Islet precursor cell (in vitro differentiated cells): ENCODE measurements at places on chromosomes 1 and 21.

GRCh38 chr1:21141030-21141429 is 35.7 kb downstream of the EIF4G3 start:
- no peak for DNase-seq

- peak; percentile 90 for DNase-seq
Observed at GRCh38 chr1:201385299-201385891, 7.9 kb upstream of the TNNT2 start.

DNA sequence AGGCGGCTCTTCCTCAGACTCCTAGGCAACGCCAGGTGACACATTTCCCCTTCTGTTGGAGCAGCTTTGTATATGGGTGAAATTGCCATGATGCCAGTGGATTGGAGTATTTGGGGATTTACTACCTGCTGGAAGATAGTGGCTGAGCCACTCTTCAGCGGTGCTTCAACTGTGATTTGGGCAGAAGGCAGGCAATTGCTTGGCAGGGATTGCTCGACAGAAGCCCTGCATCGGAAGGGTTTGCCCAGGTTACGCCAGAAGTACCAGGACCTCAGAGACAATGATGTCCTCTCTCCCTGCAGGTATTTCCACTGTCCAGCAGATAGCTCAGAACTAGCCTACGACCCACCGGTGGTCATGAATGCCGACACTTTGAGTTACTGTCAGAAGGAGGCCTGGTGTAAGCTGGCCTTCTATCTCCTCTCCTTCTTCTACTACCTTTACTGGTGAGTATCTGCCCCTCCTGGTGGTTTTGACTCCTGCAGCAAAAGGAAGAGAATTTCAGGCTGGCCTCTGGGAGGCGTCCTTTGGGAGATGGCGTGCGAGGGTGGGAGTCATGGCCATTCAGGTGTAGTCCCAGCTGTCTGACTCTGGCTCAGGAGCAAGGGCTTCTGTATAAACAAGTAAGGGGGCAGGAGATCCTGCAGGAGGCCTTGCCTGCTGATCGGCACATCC is 118.3 kb downstream of the CNIH3 start:
- DNase-seq: no peak

GRCh38 chr1:212482637-212483441 is 50.1 kb downstream of the NENF start:
- no peak for DNase-seq

GRCh38 chr1:20321573-20321972 is 30.9 kb downstream of the VWA5B1 start:
- no peak for DNase-seq

DNA sequence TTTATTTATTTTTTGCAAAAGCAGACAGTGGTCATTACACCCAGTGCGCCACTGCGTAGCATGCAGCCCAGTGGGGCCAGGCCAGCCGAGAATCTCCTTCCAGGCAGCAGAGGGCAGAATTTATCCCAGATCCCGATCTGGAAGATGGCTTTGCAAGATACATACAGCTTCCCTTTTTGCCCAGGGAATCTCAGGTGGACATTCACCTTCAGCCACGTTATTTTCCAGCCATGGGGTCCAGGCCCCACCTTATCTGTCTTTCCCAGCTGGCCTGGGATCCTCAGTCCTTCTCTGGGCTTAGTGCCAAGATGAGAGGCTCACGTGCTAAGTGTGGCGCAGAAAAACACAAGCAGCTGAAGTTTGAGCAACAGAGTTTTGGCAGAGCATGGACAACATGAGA is 123.6 kb downstream of the AJAP1 start:
- peak; percentile 69 for DNase-seq

- DNase-seq: no peak
Observed at GRCh38 chr1:237211540-237211939, 169.6 kb downstream of the RYR2 start.

DNA sequence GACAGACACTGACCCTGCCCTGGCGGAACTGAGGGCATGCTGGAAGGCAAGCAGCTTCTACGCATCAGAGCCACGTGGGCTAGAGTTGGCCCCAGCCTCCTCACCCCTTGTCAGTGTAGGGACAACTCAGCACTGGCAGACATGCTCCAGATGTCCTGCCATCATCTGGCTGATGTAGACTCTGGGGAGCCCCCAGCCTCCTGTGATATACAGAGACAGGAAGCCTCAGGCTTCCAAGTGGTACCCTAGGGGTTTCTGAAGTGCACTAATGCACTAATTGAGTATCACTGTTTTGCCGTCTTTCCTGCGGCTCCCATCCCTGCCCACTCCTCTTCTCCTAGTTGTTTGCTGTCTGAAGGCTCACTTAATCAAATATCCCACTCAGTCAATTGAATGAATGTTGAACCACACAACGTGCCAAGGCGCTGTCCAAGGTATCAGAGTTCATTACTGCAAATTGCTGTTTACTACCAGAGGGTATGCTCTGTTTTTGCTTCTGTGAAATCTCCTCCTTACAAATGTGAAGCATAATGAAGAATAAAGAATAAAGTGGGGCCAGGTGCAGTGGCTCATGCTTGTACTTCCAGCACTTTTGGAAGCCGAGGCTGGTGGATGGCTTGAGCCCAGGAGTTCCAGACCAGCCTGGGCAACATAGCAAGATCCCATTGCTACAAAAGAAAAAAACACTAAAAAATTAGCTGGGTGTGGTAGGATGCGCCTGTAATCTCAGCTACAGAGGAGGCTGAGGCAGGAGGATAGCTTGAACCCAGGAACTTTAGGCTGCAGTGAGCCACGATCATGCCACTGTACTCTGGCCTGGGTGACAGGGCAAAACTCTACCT is 76.4 kb upstream of the ZBTB18 start:
- no peak for DNase-seq

- no peak for DNase-seq
Observed at GRCh38 chr21:38908537-38908936, 102.8 kb downstream of the ETS2 start.

GRCh38 chr1:27116697-27117096 is 38.2 kb downstream of the SLC9A1 start:
- DNase-seq: no peak

DNA sequence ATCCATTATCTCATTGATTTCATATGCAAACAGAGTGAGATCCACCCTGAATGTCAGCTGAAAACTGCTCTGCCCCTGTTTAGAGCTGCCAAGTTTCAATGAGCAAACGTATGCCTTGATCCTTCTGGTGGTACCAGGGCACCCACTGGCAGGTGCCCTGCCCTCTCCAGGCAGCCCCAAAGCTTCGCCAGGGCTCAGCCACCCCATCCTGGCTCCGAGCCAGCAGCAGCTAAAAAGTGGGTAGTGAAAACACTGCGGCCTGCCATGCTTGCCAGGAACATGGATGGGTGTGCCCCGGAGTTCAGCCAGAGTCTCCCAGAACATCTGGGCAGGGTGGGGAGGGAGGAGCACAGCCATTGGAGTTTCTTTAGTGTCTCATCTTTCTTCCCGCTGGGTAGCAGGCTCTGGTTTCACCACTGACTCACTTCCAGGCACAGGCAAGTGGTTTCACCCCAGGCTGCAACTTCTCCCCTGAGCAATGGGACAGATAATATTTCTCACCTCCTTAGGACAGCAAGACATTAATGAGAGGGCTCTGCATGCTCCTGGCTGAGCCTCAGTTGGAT is 8.1 kb upstream of the LMX1A start:
- peak; percentile 51 for DNase-seq

GRCh38 chr1:18869847-18870594 is 10.6 kb upstream of the TAS1R2 start:
- no peak for DNase-seq

- DNase-seq: no peak
Observed at GRCh38 chr1:78543941-78544643, 53.3 kb downstream of the PTGFR start.

DNA sequence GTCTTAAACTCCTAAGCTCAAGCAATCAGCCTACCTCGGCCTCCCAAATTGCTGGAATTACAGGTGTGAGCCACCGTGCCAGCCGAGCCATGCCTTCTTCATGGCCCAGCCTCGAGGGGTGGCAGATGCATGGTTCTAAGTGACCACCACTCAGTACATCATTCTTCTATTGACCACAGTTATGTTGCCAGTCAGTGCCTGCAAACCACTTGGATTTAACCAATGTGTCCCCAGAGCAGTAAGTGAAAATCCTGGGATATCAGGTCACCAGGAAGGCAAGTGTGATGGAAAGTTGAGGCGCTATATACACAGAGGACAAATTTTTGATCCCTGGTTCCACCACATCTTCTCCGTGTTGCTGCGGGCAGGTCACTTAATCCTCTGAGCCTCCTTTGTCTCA is 37.0 kb upstream of the RD3 start:
- no peak for DNase-seq

GRCh38 chr1:91797164-91797563 is 88.8 kb downstream of the TGFBR3 start:
- DNase-seq: no peak

- no peak for DNase-seq
Observed at GRCh38 chr1:44792736-44793502, 4.9 kb upstream of the BEST4 start.

DNA sequence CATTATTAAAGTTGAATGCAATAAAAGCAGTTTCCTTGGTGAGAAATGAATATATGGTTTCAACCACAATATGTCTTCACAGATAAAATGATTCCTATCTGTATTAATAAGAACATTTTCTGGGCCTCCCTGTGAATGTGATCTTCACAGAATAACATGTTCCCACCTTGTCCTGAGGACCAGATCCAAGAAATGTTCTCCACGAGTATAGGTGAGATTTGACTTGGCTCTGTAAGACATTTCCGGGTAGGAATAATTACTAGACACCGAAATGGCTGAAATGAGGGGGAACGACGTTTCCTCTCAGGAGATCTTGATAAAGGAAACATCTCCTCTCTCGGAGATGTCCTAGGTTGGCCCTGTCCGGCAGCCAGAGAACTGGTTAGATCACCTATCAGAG is 61.4 kb downstream of the CLIC6 start:
- DNase-seq: no peak

GRCh38 chr1:106278716-106279115 is 777.8 kb upstream of the PRMT6 start:
- DNase-seq: peak; percentile 65

DNA sequence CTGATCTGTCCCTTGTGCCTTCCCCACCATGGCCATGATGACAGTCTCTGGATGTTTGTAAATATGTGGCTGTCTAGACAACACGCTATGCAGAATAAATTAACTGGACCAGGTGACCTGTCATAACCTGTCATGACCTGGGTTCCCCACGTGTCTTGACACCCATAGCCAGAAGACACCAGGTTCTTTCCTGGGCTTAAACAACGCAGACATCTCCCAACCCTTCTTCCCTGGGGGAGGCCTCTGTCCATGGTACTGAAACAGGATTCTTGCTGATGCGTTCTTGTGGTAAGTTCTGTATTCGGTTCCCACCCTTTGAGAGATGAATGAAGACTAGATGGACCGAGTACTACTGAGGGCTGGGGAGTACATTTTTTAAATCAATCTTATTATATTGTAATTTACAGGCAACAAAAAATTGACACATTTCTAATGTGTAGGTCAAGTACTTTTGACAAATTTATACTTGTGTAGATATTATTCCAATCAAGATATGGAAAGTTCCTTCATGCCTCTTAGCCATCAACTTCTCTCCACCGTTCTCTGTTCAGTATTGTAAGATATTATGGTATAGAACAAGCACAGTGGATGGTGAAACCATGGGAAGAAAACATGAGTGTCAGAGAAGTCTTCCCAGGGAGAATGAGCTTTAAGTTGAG is 738.8 kb downstream of the PTPRU start:
- peak; percentile 84 for DNase-seq

GRCh38 chr1:7967651-7968050 is 6.1 kb downstream of the PARK7 start:
- DNase-seq: no peak

DNA sequence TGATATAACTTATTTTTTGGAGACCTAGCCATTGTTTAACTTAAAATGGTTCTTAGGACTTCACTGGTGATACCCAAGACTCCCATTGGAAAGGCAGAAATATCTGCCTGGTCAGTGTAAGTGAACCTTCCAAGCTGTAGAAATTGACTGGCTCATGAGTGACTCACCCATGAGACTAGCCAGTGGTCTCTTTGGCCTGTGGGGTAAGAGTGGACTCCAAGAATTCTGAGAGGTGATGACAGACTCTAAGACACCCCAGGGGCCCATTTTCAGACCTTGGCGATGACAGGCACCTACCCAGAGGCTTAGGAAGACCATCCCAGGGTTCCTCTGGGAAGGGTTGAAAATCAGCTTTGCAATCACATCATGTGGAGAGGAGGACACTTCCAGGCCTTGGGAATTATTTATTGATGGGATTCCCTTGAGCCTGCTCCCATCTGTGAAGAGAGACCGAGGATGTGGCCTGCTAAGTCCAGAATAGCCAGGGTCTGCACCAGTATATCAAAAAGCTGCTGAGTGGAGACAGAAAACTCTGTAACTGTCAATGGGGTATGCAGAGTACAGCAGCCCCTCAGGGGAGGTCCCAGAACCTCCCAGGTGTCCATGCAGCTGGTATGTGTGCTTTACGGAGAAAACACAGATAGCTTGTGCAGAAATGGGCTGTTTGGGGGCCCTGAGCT is 78.9 kb downstream of the KAZN start:
- DNase-seq: no peak

DNA sequence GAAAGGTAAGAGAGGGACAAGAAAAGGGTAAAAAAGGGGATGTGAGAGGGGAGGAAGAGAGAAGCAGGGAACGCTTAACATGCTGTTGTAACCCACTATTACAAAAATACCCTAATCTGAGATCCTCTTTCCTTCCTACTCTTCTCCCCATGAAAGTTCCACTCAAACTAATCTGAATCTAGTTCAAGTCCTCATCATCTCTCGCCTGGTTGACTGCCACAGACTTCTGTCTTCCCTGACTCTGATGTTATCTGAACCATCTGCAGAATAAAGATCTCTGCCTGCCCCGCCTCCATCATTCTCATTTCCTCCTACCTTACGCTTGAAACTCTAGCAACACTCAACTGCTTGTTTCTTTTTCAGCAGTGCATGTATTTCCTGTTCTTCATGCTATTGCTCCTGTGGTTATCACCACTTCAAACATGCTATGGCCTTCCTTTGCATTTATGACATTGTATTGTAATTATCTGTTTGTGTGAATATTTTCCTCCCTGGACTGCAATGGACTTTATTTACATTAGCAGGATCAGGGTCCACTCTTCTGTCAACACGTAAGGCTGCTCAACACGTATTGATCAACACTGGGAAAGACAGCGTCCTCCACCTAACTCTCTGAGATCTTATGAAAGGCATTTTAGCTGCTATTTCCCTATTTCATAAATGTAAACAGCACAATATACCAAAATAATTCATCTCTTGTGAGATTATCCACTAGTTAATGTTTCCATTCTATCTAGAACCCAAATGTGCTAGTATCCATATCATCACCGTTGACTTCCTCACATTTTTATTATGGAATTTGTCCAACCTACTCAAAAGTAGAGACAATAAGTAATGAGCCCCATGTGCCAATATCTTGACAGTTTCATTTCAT is 215.5 kb upstream of the USP25 start:
- no peak for DNase-seq

GRCh38 chr1:205275133-205275532 is 46.4 kb downstream of the NUAK2 start:
- no peak for DNase-seq

DNA sequence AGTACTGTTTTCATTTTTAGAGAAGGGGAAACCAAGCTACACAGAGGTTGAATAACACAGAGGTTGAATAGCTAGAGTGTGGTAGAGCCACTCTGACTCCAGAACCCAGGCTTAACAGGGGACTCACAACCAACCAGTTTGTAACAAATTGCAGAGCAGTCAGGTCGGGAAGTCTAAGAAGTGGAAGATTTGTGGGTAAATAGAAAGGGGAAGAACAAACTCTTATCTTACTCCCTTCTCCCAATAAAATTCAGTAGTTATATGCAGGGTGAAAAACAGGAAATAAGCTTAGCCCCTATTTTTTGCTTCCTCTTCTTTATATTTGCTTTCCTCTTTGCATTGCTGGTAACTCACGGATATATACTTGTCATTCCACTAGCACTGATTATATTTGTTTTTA is 23.2 kb downstream of the CDC42 start:
- DNase-seq: no peak

GRCh38 chr1:43772978-43773377 is 65.6 kb downstream of the ST3GAL3 start:
- no peak for DNase-seq
